Small intestine (tissue), 16 donors: ENCODE measurements at places on chromosomes 4 and X.
A peak's percentile ranks its signal among the peaks of the same experiment; 100 is the strongest.

GRCh38 chr4:38563707-38564495 is 100.1 kb upstream of the KLF3 start:
- DNase-seq = no peak

GRCh38 chr4:150126201-150126863 is 48.1 kb downstream of the DCLK2 start:
- DNase-seq = no peak

DNA sequence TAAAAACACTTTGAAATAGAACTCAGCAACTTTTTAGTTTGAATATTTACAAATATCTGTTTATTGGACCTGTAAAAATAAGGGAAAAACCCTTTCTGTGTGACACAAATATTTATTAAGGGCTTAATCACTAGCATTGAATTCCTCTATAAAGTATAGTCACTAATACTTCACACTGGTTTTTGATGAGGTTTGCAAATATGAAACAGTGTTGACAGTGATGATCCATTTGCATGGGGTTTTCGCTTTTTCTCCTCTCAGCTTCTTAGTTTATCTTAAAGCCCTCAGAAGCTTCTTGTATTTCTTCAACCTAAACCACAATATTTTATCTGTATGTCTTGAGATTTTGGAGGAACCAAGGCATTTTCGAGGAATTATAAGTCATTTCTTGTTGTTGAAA is 96.6 kb upstream of the TEX13A start:
- no peak for DNase-seq

DNA sequence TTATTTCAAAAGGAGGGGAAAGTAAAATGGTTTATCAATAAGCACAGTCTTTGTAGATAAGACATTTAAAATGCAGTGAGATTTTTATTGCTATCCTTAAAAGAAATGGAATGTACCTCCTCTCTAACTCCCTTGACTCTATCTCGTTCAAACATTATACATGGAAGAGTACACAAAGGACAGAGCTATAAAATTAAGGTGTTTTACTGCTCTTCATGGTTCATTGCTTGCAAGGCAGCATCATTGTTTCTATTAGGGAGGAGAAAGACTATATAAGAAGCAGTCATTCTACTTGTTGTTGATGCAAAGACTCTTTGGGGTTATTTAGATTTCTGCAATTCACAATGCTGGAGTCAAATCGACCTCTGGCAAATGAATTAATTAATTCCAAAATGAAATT is 380.2 kb upstream of the NDST3 start:
- DNase-seq = no peak

DNA sequence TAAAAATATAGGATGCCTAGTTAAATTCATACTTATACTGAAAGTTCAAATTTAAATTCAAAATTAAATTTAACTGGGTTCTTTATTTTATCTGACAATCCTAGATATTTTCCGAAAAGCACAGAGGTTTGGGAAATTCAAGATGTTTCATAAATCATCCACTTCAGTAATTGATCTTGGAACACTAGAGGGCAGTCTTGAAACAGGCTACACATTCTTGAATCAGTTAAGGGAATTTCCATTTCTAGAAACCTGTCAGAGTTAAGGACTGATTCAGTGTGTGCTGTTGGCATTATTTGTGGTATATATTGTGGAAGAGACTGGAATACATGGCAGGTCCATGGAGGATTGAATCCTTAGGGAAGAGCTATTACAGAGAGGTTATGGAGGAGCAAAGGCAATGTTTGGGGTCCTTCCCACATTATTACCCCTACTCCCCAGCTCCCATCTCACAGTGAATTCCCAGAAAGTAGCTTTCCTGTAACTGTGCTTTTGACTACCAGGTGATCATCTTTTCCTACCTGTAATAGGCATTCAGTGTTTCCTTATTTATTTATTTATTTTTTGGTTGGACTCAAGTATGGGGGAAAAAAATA is 92.9 kb downstream of the EGF start:
- peak; percentile 72 for DNase-seq
